Upper lobe of left lung (tissue), 6 donors: ENCODE measurements at places on chromosomes 1 and 21. TPM values are rescaled to one million over a fixed set of nuclear protein-coding genes. Genes with fewer than 3 reads are reported as not detected.

Gene KRTAP19-1
- total RNA-seq: not detected

Gene IRF2BP2
- 140 TPM for total RNA-seq

DNA sequence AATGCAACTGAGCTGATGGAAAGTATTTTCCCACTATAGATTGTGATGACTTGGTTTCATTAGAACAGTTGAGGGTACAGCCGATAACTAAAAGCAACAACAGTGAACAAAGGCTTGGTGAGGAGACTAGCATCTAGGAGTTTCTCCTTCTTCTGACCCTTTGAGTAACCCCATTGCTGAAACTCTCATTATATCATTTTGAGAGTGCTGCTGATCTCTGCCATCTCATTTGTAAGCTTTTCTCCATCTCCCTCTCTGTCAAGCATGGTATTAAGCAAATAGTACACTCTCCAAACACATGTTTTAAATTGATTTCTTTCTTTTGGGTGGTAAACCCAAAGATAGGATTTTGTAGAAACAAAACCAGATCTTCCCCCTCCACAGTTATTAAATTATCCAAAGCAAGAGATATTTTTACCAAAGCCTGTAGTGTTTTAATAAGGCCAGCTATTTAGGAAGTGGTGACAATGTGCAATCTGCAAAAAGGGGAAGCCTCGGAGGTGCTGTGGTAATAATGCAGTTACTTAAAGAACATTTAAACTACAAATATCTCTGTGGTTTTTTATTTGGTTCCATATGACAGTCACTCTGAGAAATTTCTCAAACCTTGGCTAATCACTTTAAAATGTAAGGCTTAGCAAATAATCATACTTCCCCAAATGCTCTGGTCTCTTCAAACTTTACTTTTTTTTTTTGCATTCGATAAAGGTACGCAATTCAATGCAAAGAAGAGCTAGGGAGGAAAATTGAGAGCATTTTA lies 287.5 kb downstream of the HLX start:
- H3K4me3 ChIP-seq: no peak overlapping the region
- peak; percentile 55 for DNase-seq
- H3K36me3 ChIP-seq: no peaks in the 10 kb centered on the region
- H3K27ac ChIP-seq: no peak overlapping the region
- no peaks in the 10 kb centered on the region for H3K27me3 ChIP-seq
- peaks cover 16% of the 10 kb centered on the region for H3K4me1 ChIP-seq

DNA sequence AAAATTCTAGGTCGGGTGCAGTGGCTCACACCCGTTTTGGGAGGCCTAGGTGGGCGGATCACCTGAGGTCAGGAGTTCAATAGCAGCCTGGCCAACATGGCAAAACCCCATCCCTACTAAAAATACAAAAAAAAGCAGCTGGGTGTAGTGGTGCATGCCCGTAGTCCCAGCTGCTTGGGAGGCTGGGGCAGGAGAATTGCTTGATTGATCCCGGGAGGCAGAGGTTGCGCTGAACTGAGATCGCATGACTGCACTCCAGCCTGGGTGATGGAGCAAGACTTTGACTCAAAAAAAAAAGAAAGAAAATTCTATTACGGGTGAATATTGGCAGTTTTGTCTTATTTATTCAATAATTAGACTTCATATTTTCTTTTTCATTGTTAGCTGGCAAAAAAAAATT lies 62.1 kb downstream of the SNX7 start:
- H3K27ac ChIP-seq: no peak overlapping the region
- DNase-seq: no peak
- no peaks in the 10 kb centered on the region for H3K27me3 ChIP-seq
- H3K36me3 ChIP-seq: no peaks in the 10 kb centered on the region

GRCh38 chr1:119001181-119002027 lies 13.3 kb upstream of the TBX15 start:
- H3K4me1 ChIP-seq: peaks cover 12% of the 10 kb centered on the region
- no peaks in the 10 kb centered on the region for H3K36me3 ChIP-seq
- H3K4me3 ChIP-seq: peak overlapping the region; percentile 10
- no peak for DNase-seq

GRCh38 chr1:61111084-61112004 lies 29.0 kb downstream of the NFIA start:
- peaks cover 28% of the 10 kb centered on the region for H3K4me1 ChIP-seq
- H3K27me3 ChIP-seq: no peaks in the 10 kb centered on the region
- no peak overlapping the region for H3K27ac ChIP-seq
- no peaks in the 10 kb centered on the region for H3K36me3 ChIP-seq

Gene PINK1
- total RNA-seq: 62.8 TPM

GRCh38 chr1:195415584-195415983 lies 1192.7 kb downstream of the KCNT2 start:
- no peak overlapping the region for H3K4me3 ChIP-seq
- no peak for DNase-seq
- no peaks in the 10 kb centered on the region for H3K36me3 ChIP-seq
- no peak overlapping the region for H3K27ac ChIP-seq
- H3K4me1 ChIP-seq: no peaks in the 10 kb centered on the region
- H3K27me3 ChIP-seq: no peaks in the 10 kb centered on the region

DNA sequence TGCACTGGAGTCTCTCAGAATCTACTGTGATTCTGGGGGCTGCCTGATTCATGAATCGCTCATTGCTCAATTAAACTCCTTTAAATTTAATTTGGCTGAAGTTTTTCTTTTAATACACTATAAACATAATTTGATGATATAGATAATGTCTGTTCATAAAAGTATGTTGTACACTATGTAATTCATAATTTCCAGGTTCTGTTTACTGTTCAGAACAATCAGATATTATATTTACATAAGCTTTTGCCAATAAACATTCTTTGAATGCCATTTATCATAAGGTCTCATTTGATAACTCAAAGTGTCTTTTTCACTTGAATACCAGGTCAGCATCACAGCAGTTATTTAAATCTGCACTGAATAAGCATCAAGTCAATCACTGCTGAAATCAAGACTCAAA lies 39.6 kb downstream of the PIGK start:
- no peaks in the 10 kb centered on the region for H3K4me1 ChIP-seq
- H3K36me3 ChIP-seq: no peaks in the 10 kb centered on the region
- DNase-seq: no peak
- no peaks in the 10 kb centered on the region for H3K27me3 ChIP-seq
- H3K4me3 ChIP-seq: no peak overlapping the region
- no peak overlapping the region for H3K27ac ChIP-seq

DNA sequence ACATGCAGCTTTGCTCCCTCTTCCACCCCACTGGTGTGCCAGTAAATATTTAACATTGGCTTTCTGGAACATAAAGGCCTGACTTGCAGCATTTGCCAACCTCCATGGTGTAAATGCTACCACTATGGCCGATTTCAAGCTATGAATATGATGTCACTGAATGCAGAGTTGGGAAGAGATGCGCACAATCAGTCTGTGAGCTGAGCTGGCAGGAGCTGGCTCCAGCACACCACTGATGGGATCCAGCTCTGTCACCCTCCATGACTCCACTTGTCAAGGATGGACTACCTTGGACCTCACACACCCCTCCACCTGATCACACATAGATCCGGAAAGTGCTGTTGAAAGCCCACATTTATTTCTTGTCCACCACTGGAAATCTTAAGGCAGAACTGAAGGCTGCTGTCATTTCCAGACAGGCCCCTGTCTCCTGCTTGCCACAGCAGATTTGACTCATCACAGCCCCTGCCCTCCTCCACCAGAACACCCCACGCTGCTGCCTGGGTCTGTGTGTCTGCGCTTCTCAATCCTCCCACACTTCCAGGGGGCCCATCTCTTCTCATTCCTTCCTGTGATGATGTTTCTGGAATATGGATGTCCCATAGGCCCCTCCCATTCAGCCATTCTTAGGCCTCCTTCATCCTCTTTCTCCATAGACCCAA lies 82.2 kb upstream of the BCAR3 start:
- H3K27ac ChIP-seq: no peak overlapping the region
- H3K4me3 ChIP-seq: no peak overlapping the region
- DNase-seq: no peak
- H3K4me1 ChIP-seq: peaks cover 12% of the 10 kb centered on the region

- peaks cover 58% of the 10 kb centered on the region for H3K4me1 ChIP-seq
- H3K27me3 ChIP-seq: no peaks in the 10 kb centered on the region
- no peaks in the 10 kb centered on the region for H3K36me3 ChIP-seq
- H3K27ac ChIP-seq: peak overlapping the region; percentile 86
- no peak for DNase-seq
Measured at GRCh38 chr1:234970401-234970730, 158.3 kb downstream of the TOMM20 start.

GRCh38 chr1:20250340-20250989 lies 40.2 kb upstream of the VWA5B1 start:
- no peaks in the 10 kb centered on the region for H3K27me3 ChIP-seq
- no peaks in the 10 kb centered on the region for H3K36me3 ChIP-seq
- H3K27ac ChIP-seq: no peak overlapping the region
- no peaks in the 10 kb centered on the region for H3K4me1 ChIP-seq
- DNase-seq: no peak

Gene ADCY10
- total RNA-seq: not detected

DNA sequence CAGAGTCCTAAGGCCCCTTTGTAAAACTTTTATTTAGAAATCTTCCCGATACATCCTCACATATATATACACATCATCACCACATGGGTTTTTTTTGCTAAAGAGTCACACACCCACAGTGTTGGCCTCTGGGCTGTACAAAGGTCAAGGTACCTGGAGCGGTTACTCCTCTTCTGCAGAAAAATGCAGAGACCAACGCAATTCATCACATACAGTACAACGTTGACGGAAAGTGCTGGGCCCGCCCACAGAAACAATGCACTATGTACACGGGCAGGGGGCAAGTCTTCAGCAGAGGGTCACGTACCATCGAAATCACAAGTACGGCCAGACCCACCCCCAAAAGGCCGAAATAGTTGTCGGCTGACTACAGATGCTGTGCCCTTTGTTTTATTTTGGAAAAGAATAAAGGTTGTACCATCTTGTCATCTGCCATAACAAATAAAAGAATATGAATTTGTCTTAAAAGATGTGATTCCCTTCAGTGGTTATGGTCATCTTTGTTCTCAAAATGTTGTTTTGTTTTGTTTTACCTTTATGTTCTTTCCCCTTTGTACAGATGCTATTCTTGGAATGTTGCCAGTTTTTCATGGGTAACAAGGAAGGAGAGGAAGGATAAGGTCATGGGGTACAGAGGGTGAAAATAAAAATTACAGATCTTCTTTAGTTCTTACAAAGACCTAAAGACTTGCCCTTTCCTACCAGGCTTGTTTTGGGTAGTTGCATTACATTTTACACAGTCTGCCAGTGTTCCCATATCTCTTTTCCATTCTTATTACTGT lies 15.6 kb downstream of the TAL1 start:
- no peaks in the 10 kb centered on the region for H3K27me3 ChIP-seq
- H3K4me3 ChIP-seq: no peak overlapping the region
- no peaks in the 10 kb centered on the region for H3K36me3 ChIP-seq
- peaks cover 13% of the 10 kb centered on the region for H3K4me1 ChIP-seq
- no peak overlapping the region for H3K27ac ChIP-seq

DNA sequence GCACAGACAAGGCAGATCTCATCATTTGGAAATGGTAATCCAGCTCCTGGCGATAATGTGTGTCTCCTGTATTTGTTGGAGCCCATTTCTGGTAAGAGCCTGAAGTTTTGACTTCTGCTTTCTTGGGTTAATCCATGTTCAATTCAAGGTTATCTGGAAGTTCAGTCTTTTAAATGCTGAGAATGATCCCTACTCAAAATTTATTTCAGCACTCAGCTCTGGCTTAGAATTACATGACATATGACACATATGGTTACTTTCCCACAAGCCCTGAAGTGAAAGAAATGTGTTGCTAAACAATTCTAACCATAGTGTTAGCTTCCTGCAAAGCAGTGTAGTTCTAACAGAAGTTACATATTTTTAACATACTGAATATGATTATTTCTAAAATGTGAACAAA lies 2.7 kb downstream of the PTGFR start:
- no peaks in the 10 kb centered on the region for H3K27me3 ChIP-seq
- no peaks in the 10 kb centered on the region for H3K36me3 ChIP-seq
- H3K4me1 ChIP-seq: peaks cover 6% of the 10 kb centered on the region
- no peak overlapping the region for H3K27ac ChIP-seq

DNA sequence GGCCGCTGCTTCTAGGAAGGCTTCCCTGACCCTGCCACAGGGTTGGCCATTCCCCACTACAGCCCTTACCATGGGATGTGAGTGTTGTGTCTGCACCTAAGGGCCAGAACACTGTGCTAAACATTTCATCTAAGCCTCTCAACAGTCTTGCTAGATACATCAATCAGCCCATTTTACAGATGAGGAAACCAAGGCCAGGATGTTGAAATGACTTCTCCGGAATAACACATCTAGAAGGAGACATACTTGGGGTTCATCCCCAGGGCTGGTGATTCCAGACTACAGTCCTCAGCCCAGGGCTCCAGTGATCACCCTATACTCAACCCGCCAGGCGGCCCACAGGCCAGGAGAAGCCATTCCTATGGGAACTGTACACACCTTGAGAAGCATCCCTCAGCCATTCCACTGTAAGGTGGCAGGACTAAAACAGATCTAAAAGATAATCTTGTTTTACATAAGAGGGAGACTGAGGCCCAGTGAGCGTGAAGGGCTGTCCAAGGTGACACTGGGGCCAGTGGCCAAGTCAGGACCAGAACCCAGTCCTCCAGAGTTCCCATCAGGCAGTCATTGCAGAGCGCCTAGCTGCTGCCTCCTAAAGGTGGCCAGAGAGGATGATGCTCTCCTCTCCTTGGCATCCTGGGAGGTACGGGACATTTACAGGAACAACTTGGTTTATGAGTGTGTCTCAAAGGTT lies 119.5 kb downstream of the GLIS1 start:
- H3K4me3 ChIP-seq: no peak overlapping the region
- H3K27ac ChIP-seq: no peak overlapping the region
- no peak for DNase-seq
- H3K27me3 ChIP-seq: no peaks in the 10 kb centered on the region

DNA sequence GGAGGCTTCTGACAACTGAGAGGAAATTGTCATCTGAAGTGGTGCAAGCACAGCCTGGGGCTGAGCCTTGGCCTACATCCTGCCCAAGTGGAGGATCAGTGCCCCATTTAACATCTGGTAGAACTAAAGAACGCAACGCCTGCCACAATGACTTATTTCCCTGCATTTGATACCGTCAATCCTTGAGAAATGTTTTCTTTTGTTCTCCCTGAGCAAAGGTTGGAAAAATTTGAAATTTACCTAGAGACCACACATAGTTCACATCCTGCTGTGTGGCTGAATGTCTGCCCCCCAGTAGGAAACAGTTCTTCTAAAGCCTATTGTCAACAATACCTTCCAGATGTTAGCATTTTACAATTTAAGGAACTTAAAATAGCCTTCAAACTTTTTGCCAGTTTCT lies 5.6 kb upstream of the RGS4 start:
- H3K4me3 ChIP-seq: no peak overlapping the region
- H3K27me3 ChIP-seq: no peaks in the 10 kb centered on the region
- H3K36me3 ChIP-seq: no peaks in the 10 kb centered on the region
- H3K4me1 ChIP-seq: peaks cover 1% of the 10 kb centered on the region
- no peak for DNase-seq

- no peaks in the 10 kb centered on the region for H3K4me1 ChIP-seq
- H3K27me3 ChIP-seq: no peaks in the 10 kb centered on the region
- no peak overlapping the region for H3K27ac ChIP-seq
- H3K36me3 ChIP-seq: no peaks in the 10 kb centered on the region
- no peak for DNase-seq
- H3K4me3 ChIP-seq: no peak overlapping the region
Measured at GRCh38 chr1:174652569-174653280, 205.0 kb downstream of the GPR52 start.
